ENCODE measurements at places on chromosomes 7 and 10.

GRCh38 chr10:87634311-87634710 lies 25.4 kb upstream of the PAPSS2 start:
- no peak for DNase-seq
- H3K27ac ChIP-seq, result no peak overlapping the region
- no peaks in the 10 kb centered on the region for H3K36me3 ChIP-seq
- no peaks in the 10 kb centered on the region for H3K27me3 ChIP-seq

DNA sequence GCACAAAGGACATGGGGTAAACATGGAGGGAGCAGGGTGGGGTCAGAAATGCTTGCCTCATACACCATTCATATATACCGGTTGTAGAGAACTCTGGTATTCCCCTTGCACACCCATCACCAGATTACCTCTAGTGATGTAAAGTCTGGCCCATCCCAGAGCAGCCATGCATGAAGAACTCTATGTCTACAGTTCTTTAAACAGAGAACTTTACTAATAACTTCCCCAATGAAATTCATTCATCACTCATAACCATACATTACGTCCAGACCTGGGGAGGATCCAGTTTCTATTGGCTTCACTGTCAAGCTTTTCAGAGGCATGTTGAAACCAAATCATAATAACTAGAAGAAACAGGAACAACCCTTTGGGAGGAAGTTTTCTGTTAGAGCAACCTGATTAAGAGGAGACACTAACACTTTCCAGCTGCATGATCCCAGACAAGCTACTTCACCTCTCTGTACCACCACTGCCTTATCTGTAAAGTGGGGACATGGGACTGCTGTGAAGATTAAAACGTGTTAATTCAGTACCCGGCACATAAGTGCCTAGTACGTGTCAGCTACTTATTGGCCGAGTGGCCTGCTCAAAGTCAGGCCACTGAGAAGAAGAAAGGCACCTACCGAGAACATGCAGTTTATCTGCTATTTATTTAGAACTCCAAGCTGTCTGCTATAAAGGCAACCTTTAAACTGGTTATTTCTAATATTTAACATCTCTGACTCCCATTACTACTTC lies 59.7 kb downstream of the IGF2BP3 start:
- H3K4me1 ChIP-seq, result no peaks in the 10 kb centered on the region
- DNase-seq, result no peak
- no peaks in the 10 kb centered on the region for H3K36me3 ChIP-seq
- H3K4me3 ChIP-seq, result no peak overlapping the region
- peaks cover 21% of the 10 kb centered on the region for H3K27me3 ChIP-seq

DNA sequence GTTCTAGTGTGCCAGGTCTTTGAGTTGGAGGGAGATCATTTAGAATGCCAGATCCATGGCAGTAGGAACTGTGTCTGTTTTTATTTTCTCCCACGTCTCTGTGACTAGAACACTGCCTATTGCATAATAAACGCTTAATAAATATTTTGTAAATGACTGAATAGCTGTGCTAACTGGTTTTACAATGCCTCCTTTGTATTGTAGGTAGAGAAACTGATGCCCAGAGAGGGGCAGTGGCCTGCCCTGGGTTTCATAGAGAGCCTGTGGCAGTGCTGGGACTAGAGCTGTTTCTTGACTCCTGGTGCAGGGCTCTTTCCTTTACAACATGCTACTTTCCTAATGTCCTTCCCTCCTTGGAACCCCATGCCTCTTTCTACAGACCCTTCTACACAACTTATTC lies 2.5 kb downstream of the TAS2R5 start:
- H3K27ac ChIP-seq, result no peak overlapping the region
- H3K36me3 ChIP-seq, result peaks cover 3% of the 10 kb centered on the region
- H3K27me3 ChIP-seq, result no peaks in the 10 kb centered on the region
- DNase-seq, result no peak
- no peak overlapping the region for H3K4me3 ChIP-seq
- H3K4me1 ChIP-seq, result no peaks in the 10 kb centered on the region

- H3K4me3 ChIP-seq, result no peak overlapping the region
- peaks cover 3% of the 10 kb centered on the region for H3K36me3 ChIP-seq
- no peak overlapping the region for H3K27ac ChIP-seq
- DNase-seq, result no peak
Observed at GRCh38 chr10:78754269-78755062, 314.3 kb upstream of the ZMIZ1 start.

- H3K27me3 ChIP-seq, result peaks cover 52% of the 10 kb centered on the region
- peaks cover 2% of the 10 kb centered on the region for H3K4me1 ChIP-seq
- H3K27ac ChIP-seq, result no peak overlapping the region
- H3K36me3 ChIP-seq, result no peaks in the 10 kb centered on the region
- no peak overlapping the region for H3K4me3 ChIP-seq
Observed at GRCh38 chr10:49324711-49325110, 25.7 kb downstream of the C10orf71 start.

GRCh38 chr7:30254717-30255063 lies 29.7 kb upstream of the ZNRF2 start:
- H3K27ac ChIP-seq, result no peak overlapping the region
- H3K4me3 ChIP-seq, result no peak overlapping the region
- DNase-seq, result no peak

DNA sequence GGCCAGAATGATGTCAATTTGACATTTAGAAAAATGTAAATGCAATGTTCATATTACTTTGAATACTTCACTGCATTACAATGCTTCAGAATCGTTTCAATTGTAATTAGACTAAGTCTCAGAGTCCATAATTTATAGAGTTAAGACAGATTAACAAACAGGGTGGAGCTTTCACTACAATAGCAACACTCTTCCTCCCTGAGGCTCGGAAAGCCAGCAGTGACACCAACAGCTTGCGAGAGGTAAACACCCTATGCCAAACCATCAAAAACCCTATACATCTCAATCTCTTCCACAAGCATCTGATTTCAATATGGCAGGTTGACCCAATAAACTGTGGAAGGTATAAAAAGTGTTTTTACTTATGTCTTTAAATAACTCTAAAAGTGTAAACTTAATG lies 72.2 kb downstream of the DOCK4 start:
- no peak overlapping the region for H3K4me3 ChIP-seq
- no peak overlapping the region for H3K27ac ChIP-seq
- no peaks in the 10 kb centered on the region for H3K36me3 ChIP-seq
- no peak for DNase-seq
- H3K4me1 ChIP-seq, result no peaks in the 10 kb centered on the region

DNA sequence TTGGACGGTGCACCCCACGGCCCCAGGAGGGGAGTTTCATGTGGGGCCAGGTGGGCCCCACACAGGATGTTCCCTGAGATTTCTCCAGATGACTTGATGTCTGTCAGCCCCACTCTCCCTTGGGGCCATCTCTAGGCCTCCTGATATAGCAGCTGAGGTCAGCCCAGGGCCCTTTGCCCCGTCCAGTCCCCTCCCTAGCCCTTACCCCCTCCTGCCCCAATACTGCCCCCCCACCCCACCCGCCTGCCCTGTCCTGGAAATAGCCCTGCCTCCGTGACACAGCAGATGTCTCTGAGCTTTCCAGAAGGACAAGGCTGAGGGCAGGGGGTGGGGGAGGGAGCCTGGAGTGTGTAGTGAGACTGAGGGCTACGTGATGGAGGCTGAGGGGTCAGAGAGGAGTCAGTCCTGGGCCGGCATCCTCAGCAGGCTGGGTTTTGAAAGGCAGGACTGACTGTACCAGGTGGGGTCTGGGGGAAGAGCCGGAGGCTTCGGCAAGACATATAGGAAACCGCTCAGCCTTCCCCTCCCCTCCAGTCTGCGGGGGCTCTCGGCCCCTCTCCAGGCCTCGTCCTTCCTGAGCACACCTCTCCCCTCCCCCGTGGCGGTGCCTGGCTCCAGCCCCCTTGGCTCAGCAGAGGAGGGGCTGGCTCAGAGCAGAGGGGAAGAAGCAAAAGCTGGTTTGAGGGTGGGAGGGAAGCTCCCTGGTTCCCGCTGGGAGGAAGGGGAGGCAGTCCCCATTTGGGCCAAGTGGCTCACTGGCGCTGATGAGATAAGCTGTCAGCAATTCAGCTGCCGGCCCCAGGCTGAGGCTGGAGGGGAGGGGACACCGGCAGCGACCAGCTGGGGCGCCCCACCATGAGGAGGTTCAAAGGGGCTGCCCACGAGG lies 2.0 kb downstream of the FLNC start:
- DNase-seq, result no peak
- peaks cover 13% of the 10 kb centered on the region for H3K4me1 ChIP-seq
- H3K4me3 ChIP-seq, result no peak overlapping the region
- H3K36me3 ChIP-seq, result peaks cover 2% of the 10 kb centered on the region
- no peak overlapping the region for H3K27ac ChIP-seq

DNA sequence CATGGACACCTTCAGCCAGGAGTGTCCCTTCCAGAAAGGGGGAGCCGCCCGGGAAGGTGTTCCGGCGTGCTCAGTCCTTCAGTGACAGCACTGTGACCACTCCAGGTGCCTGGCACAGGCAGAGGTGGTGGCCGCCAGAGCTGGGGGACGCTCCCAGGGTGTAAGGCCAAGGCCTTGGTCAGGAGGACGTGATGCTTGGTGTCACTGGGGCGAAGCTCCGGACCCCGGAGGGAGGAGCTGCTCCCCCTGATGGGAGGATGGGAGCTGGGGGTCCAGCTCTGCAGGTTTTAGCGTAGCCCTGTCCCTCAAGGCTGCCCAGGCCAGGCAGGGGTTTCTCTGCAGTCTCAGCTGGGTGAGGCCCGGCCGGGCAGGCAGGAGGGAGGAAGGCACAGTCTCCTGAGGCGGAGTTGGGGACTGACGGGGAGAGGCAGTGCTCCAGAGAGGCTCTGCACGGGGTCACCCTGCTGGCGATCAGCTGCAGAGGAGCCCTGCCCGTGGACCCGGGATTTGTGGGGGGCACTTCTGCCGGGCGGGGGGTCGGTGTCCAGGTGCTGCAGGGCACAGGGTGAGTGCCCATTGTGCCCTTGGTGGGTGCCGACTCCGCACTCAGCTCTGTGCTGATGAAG lies 56.5 kb upstream of the DNAJB6 start:
- H3K27ac ChIP-seq, result peak overlapping the region; percentile 31
- H3K27me3 ChIP-seq, result peaks cover 11% of the 10 kb centered on the region

GRCh38 chr7:1226186-1226901 lies 6.3 kb upstream of the UNCX start:
- no peak for DNase-seq
- H3K27me3 ChIP-seq, result peaks cover 76% of the 10 kb centered on the region
- H3K4me3 ChIP-seq, result no peak overlapping the region
- H3K27ac ChIP-seq, result peak overlapping the region; percentile 17

DNA sequence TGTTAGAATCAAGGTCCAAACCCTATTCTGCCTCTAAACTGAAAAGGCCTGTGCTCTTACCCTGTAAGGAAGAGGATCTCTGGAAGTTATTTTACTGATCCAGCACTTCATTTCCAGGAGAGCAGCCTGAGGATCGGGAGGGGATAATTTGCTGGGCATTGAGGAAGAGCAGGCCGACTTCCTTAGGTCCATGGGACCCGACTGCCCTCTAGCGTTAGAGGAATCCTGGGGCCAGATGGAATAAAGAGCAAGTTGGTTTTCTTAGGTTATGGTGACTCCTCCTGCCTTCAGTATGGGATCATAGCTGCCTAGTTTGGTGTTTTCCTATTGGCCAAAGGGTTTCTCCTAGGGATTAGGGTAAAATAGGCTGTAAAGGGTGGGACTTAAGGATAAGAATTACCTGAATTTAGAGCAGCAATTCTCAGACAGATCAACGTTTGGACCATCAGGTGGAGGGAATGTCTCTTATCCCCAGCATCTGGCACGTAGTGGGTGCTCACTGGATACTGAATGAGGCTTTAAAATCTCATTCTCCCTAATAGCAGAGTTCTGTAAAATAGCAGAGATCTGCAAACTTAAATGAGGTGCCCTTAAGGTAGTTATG lies 40.0 kb upstream of the SORBS1 start:
- no peak overlapping the region for H3K4me3 ChIP-seq
- no peaks in the 10 kb centered on the region for H3K4me1 ChIP-seq
- peaks cover 6% of the 10 kb centered on the region for H3K36me3 ChIP-seq
- H3K27ac ChIP-seq, result no peak overlapping the region
- peak; percentile 25 for DNase-seq
- peaks cover 11% of the 10 kb centered on the region for H3K27me3 ChIP-seq

GRCh38 chr10:88895250-88895649 lies 15.2 kb downstream of the STAMBPL1 start:
- no peak overlapping the region for H3K4me3 ChIP-seq
- DNase-seq, result no peak
- H3K27me3 ChIP-seq, result no peaks in the 10 kb centered on the region
- H3K36me3 ChIP-seq, result peaks cover 4% of the 10 kb centered on the region
- no peak overlapping the region for H3K27ac ChIP-seq
- peaks cover 31% of the 10 kb centered on the region for H3K4me1 ChIP-seq

- DNase-seq, result no peak
- no peaks in the 10 kb centered on the region for H3K27me3 ChIP-seq
- no peak overlapping the region for H3K27ac ChIP-seq
Observed at GRCh38 chr10:88037623-88038022, 174.2 kb downstream of the PTEN start.

DNA sequence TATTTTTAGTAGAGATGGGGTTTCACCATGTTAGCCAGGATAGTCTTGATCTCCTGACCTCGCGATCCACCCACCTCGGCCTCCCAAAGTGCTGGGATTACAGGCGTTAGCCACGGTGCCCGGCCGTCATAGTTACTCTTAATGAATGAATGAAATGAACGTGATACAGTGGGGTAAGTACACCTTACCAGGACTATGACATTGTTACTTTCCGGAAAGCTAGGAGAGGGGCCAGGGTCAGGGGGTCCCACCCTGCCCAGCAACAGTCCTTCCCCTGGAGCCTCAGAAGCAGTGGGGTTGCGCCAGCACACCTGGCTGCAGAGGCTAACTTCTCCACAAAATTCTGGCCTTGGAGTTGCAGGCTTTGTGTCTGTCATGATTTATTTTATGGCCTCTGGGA lies 21.4 kb downstream of the VSTM4 start:
- peaks cover 15% of the 10 kb centered on the region for H3K27me3 ChIP-seq
- DNase-seq, result no peak
- H3K36me3 ChIP-seq, result peaks cover 2% of the 10 kb centered on the region
- no peak overlapping the region for H3K4me3 ChIP-seq
- no peak overlapping the region for H3K27ac ChIP-seq

DNA sequence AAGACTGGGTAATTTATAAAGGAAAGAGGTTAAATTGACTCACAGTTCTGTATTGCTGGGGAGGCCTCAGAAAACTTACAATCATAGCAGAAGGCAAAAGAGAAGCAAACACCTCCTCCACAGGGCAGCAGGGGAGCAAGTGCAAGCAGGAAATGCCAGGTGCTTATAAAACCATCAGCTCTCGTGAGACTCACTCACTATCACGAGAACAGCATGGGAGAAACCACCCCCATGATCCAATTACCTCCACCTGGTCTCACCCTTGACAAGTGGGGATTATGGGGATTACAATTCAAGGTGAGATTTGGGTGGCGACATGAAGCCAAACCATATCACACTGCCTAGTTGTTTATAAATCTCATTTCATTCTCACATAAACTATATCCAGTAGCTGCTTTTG lies 28.0 kb upstream of the CPN1 start:
- peaks cover 54% of the 10 kb centered on the region for H3K27me3 ChIP-seq
- H3K4me1 ChIP-seq, result no peaks in the 10 kb centered on the region
- no peak for DNase-seq
- no peak overlapping the region for H3K27ac ChIP-seq
- H3K4me3 ChIP-seq, result no peak overlapping the region
- no peaks in the 10 kb centered on the region for H3K36me3 ChIP-seq
